ENCODE measurements at places on chromosomes 2 and 18.
A peak's percentile ranks its signal among the peaks of the same experiment; 100 is the strongest.

DNA sequence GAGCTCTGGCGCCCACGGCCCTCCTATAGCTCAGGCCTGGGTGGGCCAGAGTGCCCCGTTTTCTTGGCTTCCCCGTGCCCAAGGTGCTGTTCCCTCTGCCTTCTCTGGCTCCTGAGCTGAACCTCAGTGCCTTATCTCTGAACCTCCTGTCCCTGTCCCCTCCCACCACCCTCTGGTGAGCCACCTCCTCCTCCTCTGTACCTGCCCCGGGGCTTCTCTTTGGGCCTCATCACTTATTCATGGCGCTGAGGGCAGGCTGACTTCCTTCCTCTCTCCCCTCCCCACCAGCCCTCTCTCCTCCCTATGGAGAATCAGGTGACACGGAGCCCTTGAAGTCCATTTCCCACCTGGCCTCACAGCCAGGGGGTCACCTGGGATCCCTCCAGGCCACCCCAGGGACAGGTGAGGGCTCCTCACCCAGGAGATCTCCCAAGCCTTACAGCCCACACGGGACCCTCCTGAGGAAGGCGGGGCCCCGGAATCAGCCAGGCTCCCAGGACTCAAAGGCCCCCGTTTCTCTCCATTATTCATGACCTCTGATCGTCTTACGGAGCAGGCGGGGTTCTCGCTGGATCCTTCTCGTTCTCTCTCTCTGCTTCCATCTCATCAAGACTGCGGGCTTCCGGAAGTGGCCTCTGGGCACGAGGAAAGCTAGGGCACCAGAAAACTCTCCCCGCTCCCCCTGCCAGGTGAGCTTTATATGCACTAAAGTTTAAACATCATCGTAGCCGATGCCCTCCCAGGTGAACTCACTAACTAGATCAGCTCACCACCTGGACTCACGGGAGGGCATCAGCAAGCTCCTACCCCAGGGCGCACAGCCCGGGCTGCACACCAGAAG lies at the start of gene LOXHD1:
LOXHD1 (minus strand) TSS at position 106 of the 841 bp plus-strand sequence. CDS start 187 bp downstream, outside the sequence.
- DNase-seq, result no peak

DNA sequence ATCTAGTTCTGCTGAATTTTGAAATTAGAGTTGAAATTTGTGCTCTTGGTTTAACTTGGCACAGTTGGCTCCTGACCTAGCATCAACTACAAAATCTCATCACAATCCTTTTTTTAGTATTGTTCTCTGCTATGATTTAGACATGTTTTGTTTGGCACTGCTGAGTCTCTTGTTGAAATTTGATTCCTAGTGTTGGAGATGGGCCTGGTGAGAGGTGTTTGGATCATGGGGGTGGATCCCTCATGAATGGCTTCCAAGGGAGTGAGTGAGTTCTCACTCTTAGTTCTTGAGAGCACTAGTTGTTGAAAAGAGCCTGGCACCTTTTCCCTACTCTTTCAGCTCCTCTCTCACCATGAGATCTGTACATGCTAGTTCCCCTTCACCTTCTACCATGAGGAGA lies 605.6 kb upstream of the SLC39A10 start:
- DNase-seq, result no peak

- peak; percentile 27 for DNase-seq
These were observed 55.3 kb upstream of the LAPTM4A start for GRCh38 chr2:20106746-20107145.

DNA sequence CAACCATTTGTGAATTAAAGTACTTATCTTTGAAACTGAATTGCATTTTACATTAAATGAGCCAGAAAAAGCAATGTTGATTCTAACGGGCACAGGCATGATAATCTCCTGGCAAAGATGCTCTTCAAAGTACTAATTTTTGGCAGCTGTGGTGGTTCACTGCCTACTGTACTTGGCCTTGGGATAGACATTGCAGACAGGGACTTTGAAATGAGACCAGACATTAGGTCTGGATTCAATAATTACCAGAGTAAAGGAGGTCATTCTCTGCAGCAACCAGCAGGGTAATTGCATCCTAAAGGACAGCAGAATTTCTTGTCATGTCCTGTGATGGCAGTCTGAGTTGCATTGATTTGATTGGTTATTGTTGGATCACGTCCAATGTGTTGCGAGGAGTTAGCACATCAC lies 986.5 kb downstream of the TDRD15 start:
- no peak for DNase-seq

DNA sequence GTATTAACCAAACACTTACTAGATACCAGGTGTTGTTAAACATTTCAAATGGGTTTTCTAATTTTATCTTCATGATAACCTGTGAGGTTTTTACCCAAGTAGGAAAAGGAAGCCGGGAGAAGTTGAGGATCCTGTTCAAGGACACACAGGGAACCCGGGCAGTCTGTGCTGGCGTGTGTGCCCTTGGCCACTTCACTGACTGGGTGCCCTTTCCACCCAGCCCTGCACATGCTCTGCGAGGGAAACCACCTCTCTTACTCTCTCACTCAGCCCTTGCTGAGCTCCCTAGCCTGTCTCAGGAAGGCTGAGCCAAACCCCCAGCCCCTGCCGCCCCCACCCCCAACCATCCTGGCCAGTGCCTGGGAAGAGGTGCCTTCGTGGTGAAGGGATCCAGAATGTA lies 51.8 kb downstream of the TEX44 start:
- no peak for DNase-seq

DNA sequence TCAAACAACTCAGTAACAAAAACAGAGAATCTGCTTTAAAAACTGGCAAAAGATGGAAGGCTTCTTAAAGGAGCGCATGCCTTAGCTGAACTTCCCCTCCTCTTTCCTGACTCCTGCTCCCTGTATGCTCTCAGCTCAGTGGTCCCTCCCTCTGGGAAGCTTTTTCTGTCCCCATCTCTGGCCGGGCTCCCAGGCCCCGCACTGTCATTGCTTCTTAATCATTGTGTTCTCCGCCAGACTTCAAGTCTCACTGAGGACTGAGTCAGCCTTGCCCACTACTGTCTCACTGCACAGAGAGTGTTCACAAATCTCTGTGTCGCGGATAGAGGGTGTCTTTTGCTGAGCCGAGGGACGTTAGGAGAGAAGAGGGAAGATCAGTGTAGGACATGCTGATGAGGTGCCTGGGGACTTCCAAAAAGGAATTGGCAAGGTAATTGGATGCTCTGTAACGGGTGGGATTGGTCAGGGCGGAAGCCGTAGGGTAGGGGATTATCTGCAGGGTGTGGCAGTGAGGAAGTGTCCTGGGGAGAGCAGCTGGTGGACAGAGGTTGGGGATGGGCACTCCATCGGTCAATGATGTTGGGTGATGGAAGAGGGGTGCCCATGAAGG lies 16.2 kb downstream of the TOGARAM2 start:
- DNase-seq, result no peak

DNA sequence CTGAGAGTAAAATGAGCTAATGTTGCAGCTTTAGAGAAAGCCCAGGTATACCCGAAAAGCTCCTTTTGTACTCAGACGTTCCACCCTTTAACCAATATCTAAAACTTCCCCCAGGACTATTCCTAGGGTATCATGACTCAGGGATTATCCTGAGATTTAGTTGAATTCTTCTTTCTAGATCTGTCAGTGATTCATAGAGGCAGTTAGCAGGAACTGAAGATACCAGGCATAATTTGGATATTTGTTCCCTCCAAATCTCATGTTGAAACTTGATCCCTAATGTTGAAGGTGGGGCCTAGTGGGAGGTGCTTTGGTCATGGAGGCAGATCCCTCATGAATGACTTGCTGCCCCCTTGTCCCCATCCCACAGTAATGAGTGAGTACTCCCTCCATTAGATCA lies 161.2 kb upstream of the LRP1B start:
- DNase-seq, result no peak

- DNase-seq, result no peak
These were observed 91.3 kb downstream of the ZNF804A start for GRCh38 chr2:184689638-184690037.

DNA sequence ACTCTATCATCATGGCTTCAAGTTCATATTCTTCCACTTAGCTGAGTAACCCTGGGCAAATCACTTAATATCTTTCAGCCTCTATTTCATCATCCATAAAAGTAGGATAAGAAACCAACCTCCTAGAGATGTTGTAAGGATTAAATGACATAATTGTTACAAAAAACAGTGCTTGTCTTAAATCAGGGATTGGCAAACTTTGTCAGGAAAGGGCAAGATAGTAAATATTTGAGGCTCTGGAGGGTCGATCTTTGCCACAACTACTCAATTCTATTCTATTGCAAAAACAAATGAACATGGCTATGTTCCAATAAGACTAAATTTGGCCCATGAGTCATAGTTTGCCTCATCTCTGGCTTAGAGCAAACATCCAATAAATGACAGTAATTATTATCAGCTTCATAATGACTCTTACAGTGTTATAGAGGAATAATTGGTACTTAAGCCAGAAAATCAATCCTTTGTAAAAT lies 184.7 kb downstream of the SATB2 start:
- DNase-seq, result no peak

DNA sequence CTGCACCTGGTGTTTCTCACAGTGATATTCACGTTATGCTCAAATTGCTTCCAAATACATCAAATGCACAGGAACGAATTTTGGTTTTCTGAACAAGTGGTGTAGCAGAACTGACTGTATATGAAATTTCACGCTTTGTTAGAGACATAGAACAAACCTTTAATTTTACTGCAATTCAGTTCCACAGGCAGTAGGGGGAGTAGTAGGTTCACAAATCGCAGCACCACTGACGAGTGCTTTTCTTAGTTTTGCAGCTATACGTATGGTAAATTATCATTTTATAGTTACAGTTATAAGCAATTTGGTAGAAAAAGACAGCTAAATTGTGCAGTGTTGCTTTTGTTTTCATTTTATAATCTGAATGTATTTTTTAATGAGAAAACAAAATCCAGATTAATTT lies 113.3 kb downstream of the KIAA1328 start:
- DNase-seq, result peak; percentile 41

GRCh38 chr2:119247844-119248271 lies 24.2 kb downstream of the STEAP3 start:
- no peak for DNase-seq

GRCh38 chr2:127463155-127463991 lies 45.1 kb downstream of the PROC start:
- DNase-seq, result no peak

- DNase-seq, result no peak
These were observed 99.0 kb upstream of the ID2 start for GRCh38 chr2:8582651-8583399.

- DNase-seq, result no peak
These were observed at the start of gene SERPINB5 for GRCh38 chr18:63476668-63477067. Gene SERPINB5, plus strand, starts transcription at chr18:63476958. Its CDS starts 7,471 bp downstream, at chr18:63484429.

- no peak for DNase-seq
These were observed 21.6 kb downstream of the MAP4K4 start for GRCh38 chr2:101718993-101719571.

GRCh38 chr18:12306752-12307700 lies 1.0 kb upstream of the TUBB6 start:
- peak; percentile 74 for DNase-seq

DNA sequence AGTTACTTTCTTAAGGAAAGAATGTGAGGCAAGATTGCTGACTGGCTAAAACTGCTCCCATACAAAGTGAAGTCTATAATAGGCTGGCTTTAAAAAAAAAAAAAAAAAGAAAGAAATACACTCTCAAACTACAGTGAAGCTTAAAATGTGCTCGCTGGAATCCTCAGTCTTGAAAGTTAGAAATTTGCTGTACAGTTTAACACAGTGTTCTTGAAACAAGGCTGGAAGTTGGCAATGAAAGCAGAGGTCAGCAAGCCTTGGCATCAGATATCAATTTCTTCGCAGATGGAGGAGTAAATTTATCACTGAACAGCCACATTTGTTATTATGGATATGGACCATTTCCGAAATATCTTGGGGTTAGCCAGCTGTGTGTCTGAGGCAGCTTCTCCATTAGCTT lies 392.9 kb downstream of the ZNF516 start:
- no peak for DNase-seq

GRCh38 chr18:419541-420175 lies 80.8 kb downstream of the COLEC12 start:
- no peak for DNase-seq
